Stimulated activated CD4-positive, alpha-beta T cell treated with anti-CD3 and anti-CD28 coated beads, Interleukin-1b, Interleukin-23, amount 100 ng/mL, for 24 hours (primary cell): ENCODE measurements at places on chromosomes 11 and 22.

- DNase-seq, result no peak
Measured at GRCh38 chr11:113286509-113287497, 27.6 kb upstream of the TTC12 start.

- no peak for DNase-seq
Measured at GRCh38 chr11:3808861-3809623, 682 bp downstream of the PGAP2 start.

GRCh38 chr22:49567899-49568750 lies 259.5 kb downstream of the BRD1 start:
- no peak for DNase-seq

DNA sequence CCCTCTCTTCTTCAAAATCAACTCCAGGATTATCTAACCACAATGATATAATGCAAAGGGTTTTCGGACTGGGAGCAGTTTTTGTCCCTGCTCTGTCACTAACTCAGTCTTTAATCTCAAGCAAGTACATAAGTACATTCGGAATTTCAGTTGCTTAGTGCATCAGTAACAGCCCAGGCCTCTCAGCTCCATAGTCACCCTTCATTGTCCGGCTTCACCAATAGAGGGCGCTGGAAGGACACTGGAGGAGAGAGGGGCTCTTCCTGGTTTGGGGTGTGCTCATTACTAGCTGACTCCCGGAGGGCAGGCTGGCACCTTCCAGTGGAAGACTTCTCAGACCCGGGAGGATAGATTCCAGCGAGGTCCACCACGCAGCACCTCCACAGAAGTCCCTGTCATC lies 90.4 kb upstream of the PDGFD start:
- peak; percentile 0 for DNase-seq

DNA sequence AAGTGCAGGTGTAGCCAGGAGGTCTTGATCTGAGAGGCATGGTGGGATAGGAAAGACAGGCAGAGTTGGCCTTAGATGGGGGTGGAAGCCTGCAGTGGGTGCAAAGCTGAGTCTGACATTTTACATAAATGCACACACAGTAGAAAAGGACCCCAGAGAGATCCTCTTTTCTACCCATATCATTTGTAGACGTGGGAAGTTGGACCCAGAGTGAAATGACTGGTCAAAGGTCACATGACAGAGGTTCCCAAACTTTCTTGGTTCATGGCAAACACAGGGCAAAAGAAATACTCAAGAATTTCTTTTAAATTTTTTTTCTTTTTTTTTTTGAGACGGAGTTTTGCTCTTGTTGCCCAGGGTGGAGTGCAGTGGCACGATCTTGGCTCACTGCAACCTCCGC lies 6.2 kb upstream of the FOXRED2 start:
- DNase-seq, result no peak

GRCh38 chr11:32940865-32941264 lies 48.3 kb downstream of the QSER1 start:
- DNase-seq, result no peak

DNA sequence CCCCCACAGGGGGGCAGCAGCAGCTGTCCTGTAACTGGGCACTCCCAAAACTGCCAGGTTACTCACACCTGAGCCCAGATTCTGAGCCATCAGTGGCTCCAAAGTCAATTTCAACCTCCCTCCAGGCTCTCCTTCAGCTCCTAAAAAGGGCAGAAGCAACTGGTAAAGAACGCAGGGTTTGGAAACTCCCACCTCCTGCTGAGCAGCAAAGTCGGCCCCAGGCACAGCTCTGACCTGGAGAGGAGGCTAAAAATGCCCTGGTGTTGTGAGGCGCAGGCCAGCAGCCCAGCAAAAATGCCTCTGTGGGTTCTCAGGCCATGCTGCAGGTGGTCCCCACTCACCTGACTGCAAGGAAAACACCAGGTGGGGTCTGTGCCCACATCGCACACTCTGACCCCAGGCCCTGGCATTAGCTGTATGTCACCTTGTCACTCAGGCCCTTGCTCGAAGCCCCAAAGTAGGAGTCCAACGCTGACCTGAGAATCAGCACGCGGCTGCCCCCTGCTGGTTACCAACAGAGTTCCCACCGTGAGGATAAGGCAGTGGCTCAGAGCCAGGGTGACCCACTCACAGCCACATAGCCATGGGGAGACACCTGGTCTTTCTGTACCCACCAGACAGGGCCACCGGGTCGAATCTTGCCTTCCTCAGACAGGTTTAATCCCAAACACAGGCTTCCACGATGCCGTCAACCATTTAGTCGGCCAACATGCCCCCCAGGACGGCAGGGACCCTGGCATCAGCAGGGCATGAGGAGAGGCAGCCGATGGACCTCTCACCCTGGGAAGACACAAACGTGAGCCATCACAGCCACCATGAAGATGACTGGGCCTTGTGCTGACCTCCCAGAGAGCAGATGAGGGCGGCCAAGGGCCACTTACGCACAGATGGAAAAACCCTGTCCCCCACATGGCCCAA lies 11.1 kb downstream of the POLR3H start:
- peak; percentile 53 for DNase-seq

GRCh38 chr11:2093575-2094353 lies 45.4 kb downstream of the IGF2 start:
- no peak for DNase-seq

- no peak for DNase-seq
Measured at GRCh38 chr11:86688398-86689179, 16.2 kb upstream of the ME3 start.

DNA sequence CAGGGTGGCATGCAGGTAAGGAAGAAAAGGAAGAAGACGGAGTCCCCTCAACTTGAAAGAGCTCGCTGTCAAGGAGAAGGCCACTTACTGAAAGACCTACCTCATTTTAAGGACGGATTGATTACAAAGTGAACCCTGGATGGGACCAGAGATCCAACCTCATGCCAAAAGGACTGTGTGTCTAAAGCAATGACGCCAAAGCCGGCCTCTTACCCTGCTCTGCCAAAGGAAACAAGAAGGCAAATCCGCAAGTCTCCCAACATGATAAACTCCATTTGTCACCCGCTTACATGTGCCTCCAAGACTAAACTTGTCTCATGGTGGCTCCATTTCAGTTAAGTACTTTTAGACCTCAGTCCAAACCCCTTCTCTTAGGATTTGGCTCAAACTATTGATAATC lies 148.7 kb upstream of the MTMR2 start:
- no peak for DNase-seq

DNA sequence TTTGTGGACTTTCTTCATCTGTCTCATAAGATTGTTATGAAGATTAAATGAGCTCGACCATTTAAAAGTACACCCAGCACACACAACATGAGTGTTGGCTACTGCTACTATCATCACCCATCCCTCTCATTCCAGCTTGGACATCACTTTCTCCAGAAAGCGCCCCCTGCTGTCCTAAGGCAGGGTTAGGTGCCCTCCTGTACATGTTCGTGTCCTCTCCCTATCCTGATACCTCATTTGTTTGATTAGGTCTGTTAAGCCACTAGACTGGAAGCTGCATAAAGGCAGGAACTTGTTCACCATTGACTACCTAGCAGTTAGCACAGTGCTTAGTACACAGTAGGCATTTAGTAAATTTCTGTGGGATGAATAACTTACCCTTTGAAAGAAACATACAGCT lies 85.5 kb downstream of the ENTHD1 start:
- no peak for DNase-seq

DNA sequence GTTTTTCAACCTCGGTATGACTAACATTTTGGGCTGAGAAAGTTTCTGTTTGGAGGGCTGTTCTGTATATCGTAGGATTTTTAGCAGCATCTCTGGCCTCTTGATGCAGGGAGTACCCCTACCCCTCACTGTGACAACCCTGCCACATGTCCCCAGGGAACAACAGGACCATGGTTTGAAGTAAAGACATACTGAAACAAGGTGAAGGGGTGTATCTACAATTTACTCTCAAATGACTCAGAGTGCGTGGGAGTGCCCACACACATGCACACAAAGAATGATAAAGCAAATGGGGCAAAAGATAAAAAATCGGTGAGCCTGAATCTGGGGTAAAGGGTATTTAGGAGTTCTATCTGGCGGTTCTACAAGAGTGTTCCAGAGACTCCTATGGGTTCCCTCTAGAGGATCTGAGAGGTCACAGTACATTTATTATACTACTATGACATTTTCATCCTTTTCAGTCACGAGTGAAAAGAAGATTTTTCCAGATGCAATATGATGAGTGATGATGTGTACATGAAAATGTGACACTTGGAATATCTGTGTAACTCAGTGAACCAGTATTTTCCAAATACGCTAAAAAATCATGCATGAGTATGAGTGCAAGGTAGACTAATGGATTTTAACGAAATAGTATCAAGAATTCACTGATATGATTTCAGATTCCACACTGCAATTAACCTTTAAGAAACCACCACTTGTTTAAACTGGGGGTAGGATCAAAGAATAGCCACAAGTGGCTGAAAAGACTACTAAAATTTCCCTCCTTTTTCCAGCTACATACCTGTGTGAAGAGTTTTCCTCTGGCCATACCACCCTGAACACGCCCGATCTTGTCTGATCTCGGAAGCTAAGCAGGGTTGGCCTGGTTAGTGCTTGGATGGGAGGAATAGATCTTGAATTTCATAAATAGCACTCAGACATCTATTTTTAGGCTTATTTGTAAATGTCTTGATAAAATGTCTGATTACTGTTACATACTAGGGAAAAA lies 56.3 kb upstream of the YPEL1 start:
- peak; percentile 52 for DNase-seq

GRCh38 chr22:20569059-20570058 lies 61.9 kb downstream of the MED15 start:
- no peak for DNase-seq

- DNase-seq, result no peak
Measured at GRCh38 chr11:843818-844692, 1.4 kb downstream of the TSPAN4 start.

DNA sequence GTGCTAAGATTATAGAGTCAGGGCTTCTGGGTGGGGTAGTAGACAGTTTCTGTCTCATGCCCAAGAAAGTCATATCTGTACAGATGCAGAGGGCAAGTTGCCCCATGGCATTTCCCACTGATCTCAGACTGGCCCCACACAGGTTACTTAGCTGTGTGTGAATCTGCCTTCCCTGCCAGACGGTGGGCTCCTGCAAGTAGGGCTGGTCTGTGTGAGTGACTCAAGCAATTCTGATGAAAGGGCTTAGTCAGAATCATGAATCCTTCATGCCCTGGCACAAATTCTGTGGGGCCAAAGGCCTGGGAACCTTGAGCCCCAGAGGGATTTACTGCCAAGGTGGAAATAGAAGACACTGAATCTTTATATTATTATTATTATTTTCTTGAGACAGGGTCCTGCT lies 30.4 kb downstream of the USH1C start:
- DNase-seq, result no peak

DNA sequence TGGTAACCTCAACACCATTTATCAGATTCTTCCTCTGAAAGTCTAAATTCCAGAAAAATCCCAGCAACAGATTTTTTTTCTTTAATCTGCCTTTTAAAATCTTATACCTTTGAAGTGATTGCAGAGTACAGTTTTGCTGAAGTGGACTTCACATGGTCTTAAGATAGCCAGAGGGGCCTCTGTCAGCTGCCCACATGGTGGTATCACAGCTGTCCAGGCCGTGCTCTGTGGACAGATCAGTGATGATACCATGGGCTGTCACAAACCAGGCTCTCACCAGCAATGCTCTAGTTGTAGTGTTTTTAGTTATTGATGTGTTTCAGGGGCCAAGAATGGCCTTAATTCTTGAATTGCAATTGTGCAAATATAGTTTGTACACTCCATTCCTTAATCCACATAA lies 44.0 kb downstream of the PARVA start:
- no peak for DNase-seq

DNA sequence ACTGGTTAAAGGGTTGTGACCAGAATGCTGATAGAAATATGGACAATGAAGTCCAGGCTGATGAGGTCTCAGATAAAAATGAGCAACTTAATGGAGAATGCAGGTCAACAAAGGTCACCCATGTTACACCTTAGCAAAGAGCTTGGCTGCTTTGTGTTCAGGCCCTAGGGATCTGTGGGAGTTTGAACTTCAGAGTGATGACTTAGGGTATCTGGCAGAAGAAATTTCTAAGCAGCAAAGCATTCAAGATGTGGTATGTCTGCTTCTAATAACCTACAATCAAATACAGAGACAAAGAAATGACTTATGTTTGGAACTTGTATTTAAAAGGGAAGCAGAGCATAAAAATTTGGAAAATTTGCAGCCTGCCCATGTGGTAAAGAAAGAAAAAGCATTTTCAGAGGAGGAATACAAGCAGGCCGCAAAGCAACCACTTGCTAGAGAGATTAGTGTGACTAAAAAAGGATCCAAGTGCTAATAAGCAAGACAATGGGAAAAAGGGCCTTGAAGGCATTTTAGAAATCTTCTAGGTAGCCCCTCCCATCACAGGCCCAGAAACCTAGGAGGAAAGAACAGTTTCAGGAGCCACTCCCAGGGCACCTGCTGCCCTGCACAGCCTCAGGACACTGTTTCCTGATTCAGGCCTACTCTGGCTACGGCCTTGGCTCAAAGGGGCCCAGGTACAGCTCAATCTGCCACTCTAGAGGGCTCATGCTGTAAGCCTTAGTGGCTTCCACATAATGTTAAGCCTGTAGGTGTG lies 41.3 kb downstream of the TNKS1BP1 start:
- DNase-seq, result no peak

DNA sequence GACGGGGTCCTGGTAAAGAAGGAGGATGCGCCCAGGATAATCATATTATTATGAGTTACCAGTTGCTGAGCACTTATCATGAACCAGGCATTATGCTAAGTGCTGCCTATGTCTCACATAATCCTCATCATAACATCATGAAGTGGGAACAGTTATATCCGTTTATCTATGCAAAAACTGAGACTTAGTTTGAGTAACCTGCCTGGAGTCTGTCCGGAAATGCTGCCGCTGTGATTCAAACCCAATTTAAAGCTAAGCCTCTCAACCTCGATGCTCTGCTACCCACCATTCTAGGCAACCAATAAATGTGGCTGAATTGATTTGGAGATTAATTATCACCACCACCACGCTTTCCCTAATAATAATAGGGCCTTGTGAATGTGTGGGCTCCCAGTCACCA lies 111.5 kb upstream of the CLMP start:
- no peak for DNase-seq

- no peak for DNase-seq
Measured at GRCh38 chr22:42877597-42878340, 20.7 kb upstream of the ARFGAP3 start.

DNA sequence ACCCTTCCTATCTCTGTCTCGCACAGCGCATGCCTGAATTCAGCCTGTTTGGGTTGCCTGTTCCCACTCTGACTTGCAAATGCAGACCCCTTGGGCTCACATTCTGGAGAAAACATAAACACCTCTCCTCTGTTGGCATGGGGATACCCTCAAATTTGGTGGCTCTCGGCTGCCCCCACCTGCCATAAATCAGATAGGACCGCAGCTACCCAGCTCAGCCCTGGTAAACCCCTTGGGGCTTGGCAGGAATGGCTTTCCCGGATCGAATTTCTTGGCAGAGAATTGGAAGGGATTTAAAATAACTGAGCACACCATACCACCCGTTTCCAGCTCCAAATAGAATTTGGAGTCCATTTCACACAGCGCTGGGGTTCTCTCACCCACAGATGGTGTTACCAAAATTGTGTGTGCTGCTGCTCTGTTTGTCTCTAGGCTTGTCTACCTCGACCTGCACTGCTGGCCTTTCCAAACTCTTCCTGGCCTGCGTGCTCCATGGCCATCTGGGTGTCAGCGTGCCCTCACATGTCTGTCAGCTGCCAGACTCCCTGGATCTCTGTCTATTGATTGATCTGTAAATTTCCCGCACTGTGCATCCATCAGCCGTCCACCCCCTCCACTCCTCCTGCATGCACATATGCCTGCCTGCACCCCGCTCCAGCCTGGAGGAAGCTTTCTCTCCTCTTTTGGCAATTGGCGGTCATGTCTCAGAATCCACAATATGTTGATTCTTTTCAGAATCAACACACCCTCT lies 134.0 kb downstream of the NTM start:
- no peak for DNase-seq

GRCh38 chr11:69467646-69468045 lies 13.8 kb upstream of the LINC01488 start:
- no peak for DNase-seq
